ENCODE measurements at places on chromosomes 12 and 14. TPM values are rescaled to one million over a fixed set of nuclear protein-coding genes. Genes with fewer than 3 reads are reported as not detected.
A peak's percentile ranks its signal among the peaks of the same experiment; 100 is the strongest.

DNA sequence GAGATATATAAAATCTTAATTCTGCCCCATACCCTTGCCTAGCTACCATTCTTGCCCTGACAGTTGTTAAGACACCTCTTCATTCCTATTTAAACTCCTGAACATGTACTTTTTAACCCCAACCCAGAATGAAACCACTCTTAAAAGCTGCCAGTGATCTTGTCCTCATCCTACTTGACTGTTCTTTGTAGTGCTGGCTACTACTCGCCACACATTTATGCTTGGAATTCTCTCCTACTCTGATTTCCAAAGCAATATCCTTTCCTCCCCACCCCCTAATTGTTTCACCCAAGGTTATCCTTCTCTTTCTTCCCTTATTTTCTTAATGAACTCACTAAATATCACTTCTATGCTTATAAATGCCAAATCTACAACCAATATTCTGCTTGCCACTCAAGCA lies 4.1 kb downstream of the NFYB start:
- DNase-seq = no peak

- DNase-seq = peak; percentile 18
Measured at GRCh38 chr12:39490500-39491282, 47.8 kb upstream of the KIF21A start.

PAPOLA gene
- 100 TPM for total RNA-seq

- DNase-seq = no peak
Measured at GRCh38 chr14:77200406-77200985, 18.9 kb downstream of the TMEM63C start.

DNA sequence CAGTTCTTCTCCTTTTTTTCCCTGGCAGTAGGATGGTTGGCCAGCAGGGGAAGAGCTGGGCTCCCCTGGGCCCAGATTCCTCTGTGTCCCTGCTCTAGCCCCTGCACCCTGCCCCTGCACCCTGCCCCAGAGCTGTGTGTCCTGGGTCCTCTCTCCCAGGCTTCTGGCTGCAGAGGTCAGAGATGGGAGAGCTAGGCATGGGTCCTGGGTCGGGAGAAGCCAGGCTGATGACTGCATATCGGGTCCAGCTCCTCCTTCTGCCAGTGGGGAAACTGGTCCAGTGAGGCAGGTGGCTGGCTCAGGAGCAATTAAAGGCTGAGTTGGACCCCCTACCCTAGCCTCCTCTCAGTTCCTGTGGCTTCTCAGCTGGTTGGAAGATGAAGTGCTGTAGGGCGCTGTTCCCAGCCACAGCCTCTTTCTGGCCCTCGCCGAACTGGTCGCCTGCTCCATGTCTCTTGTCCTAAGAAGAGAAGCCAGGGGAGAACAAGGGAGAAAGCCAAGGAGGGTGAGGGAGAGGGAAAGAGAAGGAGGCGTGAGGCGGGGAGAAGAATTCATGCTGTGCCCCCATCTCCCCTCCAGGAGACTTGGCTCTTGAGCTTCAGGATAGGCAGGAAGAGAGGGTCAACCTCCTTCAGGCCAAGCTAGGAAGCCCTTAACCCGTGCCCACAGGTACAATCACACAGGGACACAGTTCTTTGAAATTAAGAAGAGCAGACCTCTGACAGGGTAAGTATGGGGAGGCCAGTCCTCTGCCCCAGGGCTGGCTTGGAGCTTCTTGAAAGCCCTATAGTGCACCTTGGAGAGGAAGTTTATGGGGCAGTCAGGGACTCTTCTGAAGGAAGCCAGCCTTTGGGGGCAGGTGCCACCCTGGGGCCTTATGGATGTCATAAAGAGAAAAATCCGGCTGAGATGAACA lies 9.5 kb downstream of the VASH1 start:
- DNase-seq = no peak

ADAM20 gene
- total RNA-seq = 0.14 TPM

DNA sequence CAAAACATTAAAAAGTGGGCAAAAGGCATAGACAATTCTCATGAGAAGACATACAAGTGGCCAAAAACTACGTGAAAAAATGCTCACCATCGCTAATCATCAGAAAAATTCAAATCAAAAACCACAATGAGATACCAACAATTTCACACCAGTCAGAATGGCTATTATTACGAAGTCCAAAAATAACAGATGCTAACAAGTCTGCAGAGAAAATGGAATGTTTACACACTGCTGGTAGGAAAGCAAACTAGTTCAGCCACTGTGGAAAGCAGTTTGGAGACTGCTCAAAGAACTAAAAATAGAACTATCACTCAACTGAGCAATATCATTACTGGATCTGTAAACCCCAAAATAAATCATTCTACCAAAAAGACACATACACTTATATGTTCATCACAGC lies 76.2 kb downstream of the PRKD1 start:
- DNase-seq = no peak

DNA sequence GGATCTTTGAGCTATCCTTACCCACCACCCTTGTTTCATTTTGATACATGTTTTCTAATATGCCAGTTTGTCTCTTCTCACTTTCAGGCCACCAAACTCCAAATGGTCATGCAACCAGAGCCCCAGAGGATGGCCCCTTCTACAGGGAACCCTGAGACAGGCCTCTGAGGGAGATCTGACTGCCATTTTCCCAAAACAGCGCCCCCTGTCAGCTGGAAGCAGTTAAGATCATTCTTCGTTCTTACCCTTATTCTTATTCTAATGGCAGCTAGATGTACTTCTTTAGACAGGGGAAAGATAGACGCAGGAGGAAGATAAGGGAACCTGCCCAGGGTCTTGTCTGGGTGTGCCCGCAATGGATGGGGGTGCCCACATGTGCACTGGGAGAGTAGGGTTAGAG lies 38.4 kb downstream of the C12orf56 start:
- DNase-seq = no peak

RHOJ gene
- total RNA-seq = 0.54 TPM

GRCh38 chr14:21038441-21039422 lies 3.4 kb upstream of the RNASE7 start:
- no peak for DNase-seq

DNA sequence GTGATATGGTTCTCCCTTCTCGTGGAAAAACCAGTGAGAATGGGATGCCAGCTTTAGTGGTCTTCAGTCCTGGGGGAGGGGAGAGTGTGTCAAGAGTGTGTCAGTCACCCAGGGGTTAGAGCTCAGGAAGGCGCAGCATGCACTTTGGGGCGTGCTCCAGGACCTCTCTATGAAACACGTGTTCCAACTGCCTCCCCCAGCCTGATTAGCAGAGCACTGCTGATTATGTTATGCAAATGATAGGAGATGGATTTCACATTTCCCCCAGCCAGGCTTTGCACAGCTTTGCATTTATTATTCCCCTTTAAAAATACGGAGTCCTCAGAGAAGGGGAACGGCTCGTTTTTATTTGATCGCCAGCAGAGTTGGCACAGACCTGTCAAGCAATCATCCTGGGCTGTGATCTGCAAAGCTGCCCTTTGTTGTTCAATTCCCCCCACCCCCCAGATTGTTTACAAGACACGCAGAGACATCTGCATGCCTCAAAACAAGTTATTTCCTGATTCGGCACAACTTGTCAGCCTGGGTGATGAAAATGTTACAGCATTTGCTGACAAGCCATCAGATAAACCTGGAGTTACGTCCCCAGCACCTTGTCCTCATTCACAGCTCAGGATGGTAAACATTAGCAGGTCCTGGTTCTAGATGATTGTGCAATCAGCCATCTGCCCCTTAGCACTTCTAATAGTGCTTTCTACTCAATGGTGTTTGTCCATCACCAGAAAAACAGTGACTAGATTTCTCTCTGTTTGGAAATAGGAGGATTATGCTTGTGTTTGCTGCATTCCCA lies 196.5 kb downstream of the NOVA1 start:
- DNase-seq = no peak

- DNase-seq = no peak
Measured at GRCh38 chr14:85663256-85663655, 133.3 kb downstream of the FLRT2 start.

GRCh38 chr14:20624495-20625070 lies 16.9 kb downstream of the OR6S1 start:
- no peak for DNase-seq

OR6C75 gene
- not detected for total RNA-seq

DNA sequence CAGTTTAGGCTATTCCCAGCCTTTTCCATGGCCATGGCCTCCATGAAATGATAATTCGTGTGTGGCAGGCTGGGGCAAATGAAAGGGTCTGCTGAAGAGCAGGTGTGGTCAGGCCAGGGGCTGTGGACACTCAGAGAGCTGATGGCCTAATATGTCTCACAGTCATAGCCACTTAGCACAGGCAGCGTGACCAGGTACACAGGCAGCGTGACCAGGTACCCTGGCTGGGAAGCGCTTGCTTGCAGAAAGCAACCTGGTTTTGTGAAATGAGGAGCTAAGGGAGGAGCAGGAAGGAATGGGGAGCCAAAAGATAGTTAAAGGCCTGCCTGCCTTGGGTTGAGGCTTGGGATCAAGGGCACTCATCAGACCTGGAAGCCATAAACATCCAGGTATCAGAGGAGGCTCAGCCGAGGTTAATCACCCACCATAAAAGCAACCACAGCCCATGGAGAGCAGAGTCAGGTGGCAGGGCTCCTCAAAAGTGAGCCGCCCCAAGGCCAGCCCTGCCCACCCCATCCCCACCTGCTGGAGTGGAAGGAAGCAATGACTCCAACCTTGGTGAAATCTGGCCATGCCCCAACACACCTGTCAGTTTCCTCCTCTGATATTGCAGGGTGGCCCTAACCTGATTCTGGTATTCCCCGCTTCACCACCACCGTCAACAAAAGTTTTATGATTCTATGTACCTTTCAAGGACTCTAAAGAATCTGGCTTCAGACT lies 8.0 kb upstream of the KRT8 start:
- DNase-seq = no peak

GRCh38 chr14:96214793-96215192 lies 10.2 kb downstream of the BDKRB2 start:
- DNase-seq = no peak

DNA sequence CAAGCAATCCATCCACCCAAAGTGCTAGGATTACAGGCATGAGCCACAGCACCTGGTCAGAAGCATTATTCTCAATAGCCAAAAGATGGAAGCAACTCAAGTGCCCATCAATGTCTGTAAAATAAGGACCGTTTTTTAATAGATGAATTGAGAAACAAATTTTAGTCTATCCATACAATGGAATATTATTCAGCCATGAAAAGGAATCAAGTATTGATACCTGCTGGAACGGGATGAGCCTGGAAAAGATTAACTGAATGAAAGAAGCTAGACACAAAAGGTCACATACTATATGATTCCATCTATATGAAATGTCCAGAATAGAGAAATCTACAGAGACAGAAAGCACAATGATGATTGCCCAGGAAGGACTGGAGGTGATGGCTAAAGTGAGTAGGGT lies 9.1 kb upstream of the FBXW8 start:
- no peak for DNase-seq

DNA sequence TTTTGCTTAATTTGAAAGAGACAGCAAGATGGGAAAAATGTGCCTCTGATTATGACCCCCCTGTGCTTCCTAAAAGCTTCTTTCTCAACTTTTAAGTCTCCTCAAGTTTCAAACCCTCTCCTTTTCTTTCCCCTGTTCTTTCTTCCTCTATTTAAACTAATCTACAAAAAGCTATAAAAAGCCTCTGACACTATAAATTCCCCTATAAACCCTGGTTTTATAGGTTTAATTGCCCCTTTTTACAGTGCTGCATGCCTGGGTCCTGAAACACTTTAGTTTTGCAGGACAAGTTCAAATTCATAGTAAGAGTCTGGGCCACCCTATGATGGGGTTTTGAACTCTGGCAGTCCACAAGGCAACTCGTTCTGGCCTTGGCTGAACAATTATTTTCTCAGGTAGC lies 510.9 kb upstream of the TBX3 start:
- DNase-seq = no peak

LBHD2 gene
- total RNA-seq = not detected

- DNase-seq = no peak
Measured at GRCh38 chr14:70821584-70822529, 12.5 kb upstream of the MAP3K9 start.

GRCh38 chr14:99258341-99258861 lies 13.6 kb downstream of the BCL11B start:
- DNase-seq = no peak

DNA sequence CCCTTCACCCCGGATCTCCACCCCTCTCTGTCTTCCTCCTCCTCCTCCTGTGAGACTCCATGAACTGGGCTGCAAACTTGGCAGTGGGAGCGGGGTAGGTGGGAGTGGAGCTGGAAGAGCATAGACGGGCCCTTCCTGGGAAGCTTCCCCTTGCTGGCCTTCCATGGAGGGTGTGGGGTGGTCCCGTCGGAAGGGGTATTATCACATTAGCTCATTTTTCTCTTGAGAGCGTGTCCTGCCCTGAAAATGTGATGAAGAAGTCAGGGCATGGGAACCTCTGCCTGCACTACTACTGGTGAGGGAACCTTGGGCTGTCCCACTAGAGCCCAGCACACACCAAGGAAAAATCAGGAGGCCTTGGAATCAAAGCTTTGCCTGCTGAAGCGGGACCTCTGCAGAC lies 66.5 kb downstream of the CACNA1C start:
- no peak for DNase-seq

DNA sequence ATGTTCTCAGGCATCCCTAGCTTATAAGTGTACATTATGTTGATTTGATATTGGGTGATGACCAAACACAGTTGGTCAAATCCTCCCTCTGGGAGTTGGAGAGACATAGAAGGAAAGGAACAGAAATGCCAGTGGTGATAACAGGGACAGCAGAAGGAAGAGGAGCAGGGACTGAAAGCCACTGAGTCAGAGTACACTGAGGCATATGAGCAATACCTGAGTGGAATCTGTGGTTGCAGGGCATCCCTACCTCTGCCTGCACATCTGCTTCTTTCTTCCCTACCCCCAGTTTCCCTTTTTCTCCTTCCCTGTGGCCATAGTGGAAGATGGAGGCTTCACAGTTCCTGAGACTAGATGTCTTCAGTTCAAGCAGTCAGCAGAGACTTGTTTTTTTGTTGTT lies 44.9 kb downstream of the BICD1 start:
- DNase-seq = no peak

DNA sequence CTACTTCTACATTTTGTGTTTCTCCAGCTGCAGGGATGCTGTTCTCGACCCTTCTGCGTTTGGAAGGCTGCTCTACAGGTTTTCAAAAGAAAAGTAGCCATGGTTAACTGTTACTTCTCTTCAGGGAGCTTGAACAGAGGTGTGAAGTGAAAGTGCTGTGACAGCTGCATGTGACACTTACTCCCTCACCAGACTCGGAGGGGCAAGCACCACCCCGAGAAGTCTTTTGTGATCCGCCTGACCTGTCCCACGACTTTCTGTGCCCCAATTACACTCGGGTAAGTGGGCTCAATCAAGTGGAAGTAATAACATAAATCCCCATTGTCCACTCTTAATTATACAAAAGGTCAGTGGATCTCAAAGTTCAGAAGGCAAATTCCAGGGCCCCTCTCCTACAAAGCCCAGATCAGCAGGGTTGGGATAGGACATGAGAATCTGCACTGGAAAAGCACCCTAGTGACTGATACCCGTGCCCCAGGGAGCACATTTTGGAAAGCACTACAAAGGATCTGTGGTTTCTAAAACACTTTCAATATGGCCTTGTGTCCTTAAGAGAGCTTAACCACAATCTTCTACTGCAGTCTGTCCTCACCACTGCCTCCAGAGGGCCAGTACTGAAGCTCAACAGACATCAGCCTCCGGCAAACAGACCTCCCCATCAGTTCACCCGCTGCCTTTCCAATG lies 11.5 kb downstream of the FICD start:
- DNase-seq = no peak

GRCh38 chr12:130137040-130138018 lies 24.9 kb upstream of the FZD10 start:
- no peak for DNase-seq

NFE2 gene
- total RNA-seq = 0.17 TPM

- DNase-seq = no peak
Measured at GRCh38 chr14:70789961-70790360, 19.4 kb downstream of the MAP3K9 start.

Data from kidney epithelial cell (primary cell).